ENCODE measurements at places on chromosomes 3 and 15. TPM values are rescaled to one million over a fixed set of nuclear protein-coding genes. Genes with fewer than 3 reads are reported as not detected.

The SCN5A gene
- total RNA-seq, result not detected

The EPHA3 gene
- 17.9 TPM for total RNA-seq

The OGG1 gene
- total RNA-seq, result 24.2 TPM

DNA sequence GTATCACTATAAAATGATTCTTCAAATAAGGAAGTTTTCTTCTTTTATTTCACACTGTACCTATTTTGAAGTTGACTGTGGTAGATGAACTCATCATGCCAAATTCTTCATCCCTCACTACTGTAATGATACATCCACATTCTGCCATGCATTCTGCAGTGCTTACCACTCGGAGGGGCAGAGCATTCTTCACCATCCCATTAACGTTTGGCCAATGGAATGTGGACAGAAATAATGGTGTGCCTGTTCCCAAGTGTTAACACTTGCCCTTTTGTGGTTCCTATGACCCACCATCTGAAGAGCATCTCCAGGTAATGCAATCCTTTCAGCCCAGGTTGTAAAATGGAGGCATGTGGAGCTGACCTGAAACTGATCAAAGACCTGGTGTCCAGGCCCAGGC, 18.6 kb downstream of the GOLIM4 start:
- no peak for ATAC-seq

The LRRC31 gene
- total RNA-seq, result 0.35 TPM

DNA sequence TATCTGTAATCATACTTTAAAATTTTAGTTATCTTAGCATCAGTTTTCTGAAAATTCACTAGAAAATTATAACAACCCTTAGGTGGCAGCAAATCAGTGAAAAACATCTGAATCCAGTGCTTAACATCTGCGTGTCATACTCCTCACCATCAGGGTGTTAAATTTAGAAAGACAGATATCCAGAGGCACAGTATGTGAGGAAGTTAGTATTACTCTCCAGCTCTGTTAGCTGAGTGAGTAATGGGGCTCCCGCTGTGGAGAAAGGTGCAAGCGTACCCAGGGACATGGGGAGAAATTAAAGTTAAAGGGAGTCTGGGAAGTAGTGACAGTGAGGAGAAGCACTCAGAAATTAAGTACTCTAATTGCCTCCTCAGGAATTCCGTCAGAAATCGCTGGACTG, 50.9 kb downstream of the CEP63 start:
- ATAC-seq, result no peak

The CCDC39 gene
- not detected for total RNA-seq

GRCh38 chr15:25860885-25861866, 2.0 kb downstream of the ATP10A start:
- ATAC-seq, result no peak

- ATAC-seq, result no peak
Observed at GRCh38 chr3:52150860-52151259, 3.4 kb downstream of the POC1A start.

- ATAC-seq, result no peak
Observed at GRCh38 chr3:27596334-27596841, 112.2 kb upstream of the SLC4A7 start.
